OCI-M1 (cell line): ENCODE measurements at places on chromosomes 11 and 22.

DNA sequence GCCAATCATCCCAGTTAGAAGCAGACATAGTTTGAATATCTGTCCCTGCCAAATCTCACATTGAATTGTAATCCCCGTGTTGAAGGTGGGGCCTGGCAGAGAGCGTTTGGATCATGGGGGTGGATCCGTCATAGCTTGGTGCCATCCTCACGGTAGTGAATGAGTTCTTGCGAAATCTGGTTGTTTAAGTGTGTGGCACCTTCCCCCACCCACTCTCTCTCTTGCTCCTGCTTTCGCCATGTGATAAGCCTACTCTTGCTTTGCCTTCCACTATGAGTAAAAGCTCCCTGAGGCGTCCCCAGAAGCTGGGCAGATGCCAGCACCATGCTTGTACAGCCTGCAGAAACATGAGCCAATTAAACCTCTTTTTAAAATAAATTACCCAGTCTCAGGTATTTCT is 5.0 kb upstream of the CCDC81 start:
- no peak for DNase-seq

- no peak for DNase-seq
Observed at GRCh38 chr22:49638788-49639187, 188.9 kb downstream of the BRD1 start.

DNA sequence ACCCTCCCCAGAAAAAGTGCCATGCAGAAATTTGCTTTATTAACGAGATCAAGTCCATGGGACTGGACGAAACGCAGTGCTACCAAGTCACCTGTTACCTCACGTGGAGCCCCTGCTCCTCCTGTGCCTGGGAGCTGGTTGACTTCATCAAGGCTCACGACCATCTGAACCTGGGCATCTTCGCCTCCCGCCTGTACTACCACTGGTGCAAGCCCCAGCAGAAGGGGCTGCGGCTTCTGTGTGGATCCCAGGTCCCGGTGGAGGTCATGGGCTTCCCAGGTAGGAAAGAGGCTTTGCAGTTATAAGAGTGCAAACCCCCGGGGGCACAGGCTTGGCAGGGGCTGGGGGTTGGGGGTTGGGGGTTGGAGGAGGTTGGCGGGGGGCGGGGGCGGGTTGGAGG is 4.2 kb downstream of the APOBEC3H start:
- no peak for DNase-seq

DNA sequence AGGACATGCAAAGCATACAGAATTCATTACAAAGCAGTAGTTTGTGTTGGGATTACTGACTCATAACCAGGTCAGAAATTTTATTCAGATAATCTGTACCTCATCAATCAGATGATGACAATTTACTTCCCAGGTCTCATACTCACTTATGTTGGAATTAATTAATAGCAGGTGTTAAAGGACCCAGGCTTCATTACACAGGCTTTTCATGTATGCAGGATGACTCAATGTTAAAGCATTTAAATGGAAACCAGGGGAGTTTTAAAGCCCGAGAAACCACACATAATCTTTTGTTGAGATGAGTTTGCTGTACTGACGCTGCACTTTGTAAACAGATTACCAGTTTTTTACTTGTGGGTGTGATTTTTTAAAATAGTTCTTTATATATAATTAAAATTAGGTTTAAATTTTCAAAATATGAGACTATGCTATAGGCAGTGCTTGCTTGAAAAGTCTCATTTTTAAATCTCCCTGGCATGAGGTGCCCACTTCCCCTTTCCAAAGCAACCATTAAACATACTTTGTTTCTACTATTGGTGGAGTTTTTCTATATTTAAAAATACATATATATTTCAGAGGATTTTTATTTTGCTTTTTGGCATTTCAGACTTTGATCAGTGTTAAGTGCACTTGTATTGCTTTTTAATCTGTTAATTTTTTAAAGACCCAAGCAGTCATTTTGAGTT is 41.0 kb downstream of the CEP57 start:
- no peak for DNase-seq
